ENCODE measurements at places on chromosomes 2 and 18. TPM values are rescaled to one million over a fixed set of nuclear protein-coding genes. Genes with fewer than 3 reads are reported as not detected.

GRCh38 chr2:12076810-12077209 lies 330.4 kb downstream of the LPIN1 start:
- no peak for DNase-seq
- peaks cover 7% of the 10 kb centered on the region for H3K27me3 ChIP-seq
- H3K4me1 ChIP-seq, result no peaks in the 10 kb centered on the region
- no peak overlapping the region for H3K27ac ChIP-seq
- H3K4me3 ChIP-seq, result no peak overlapping the region

DNA sequence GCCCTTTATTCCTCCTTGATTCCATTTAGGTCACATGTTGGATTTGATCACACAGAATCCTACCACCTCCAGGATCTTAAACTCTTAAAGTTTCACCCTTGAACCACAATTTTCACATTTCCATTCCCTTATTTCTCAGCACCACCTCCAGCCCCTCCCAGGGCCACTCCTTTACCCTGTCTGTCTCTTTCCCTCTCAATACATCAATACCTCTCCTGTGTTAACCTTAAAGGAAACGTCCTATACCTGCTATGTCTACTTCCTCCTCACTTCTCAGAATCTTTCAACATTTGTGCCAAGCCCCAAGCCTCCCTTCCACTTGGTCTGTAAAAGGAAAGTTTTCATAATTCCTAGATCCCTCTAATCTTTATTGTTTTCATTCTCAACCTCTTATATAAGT lies 158.8 kb downstream of the BAZ2B start:
- H3K27ac ChIP-seq, result no peak overlapping the region
- no peak overlapping the region for H3K4me3 ChIP-seq
- no peak for DNase-seq
- H3K36me3 ChIP-seq, result no peaks in the 10 kb centered on the region
- H3K27me3 ChIP-seq, result no peaks in the 10 kb centered on the region
- H3K4me1 ChIP-seq, result no peaks in the 10 kb centered on the region

GRCh38 chr2:109659396-109660045 lies 45.4 kb downstream of the SOWAHC start:
- H3K4me1 ChIP-seq, result no peaks in the 10 kb centered on the region
- no peak overlapping the region for H3K4me3 ChIP-seq

DNA sequence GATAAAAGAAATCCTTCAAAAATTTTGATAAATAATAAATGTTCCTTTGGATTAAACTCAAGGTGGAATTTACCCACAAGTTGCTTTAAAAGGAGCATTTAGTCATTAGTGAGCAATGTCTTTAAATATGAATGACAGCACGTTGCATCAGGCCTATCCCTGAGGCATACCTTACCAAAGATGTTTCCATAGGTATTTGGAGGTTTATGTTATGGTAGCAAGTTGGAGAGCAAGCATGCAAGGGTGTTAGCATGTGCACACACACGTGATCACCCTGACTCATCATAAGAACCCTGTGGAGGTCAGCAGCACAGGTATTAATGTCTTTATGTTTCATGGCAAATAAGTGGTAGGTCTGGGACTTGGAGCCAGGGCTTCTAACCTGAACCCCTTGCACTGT lies 159.9 kb downstream of the ACTR3 start:
- no peaks in the 10 kb centered on the region for H3K36me3 ChIP-seq
- no peak overlapping the region for H3K27ac ChIP-seq
- DNase-seq, result no peak
- no peak overlapping the region for H3K4me3 ChIP-seq
- H3K4me1 ChIP-seq, result no peaks in the 10 kb centered on the region

Gene HRH4
- 1.9 TPM for total RNA-seq

Gene CCDC178
- total RNA-seq, result not detected

DNA sequence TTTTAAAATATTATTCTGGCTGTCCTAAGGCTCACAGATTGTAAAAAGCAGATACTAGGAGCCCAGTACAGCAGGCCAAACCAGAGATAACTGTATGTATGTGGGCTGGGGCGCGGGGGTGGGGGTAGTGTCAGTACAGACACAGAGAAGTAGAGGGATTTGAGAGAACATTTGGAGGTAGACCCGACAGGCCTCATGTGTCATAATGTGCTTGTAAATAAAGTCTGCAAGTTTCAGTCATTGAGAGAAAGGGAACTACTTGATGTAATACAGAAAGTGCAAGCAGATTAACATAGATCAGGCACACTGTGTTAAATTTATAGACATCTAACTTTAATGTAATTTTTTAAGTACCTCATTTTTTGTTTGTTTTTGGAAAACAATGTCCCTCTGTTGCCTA lies 7.4 kb upstream of the POLI start:
- H3K27me3 ChIP-seq, result no peaks in the 10 kb centered on the region
- H3K4me3 ChIP-seq, result peak overlapping the region; percentile 77
- H3K36me3 ChIP-seq, result peaks cover 4% of the 10 kb centered on the region
- H3K4me1 ChIP-seq, result peaks cover 66% of the 10 kb centered on the region
- no peak for DNase-seq

GRCh38 chr2:171712051-171712450 lies 24.8 kb downstream of the DYNC1I2 start:
- no peaks in the 10 kb centered on the region for H3K27me3 ChIP-seq
- peaks cover 9% of the 10 kb centered on the region for H3K4me1 ChIP-seq

DNA sequence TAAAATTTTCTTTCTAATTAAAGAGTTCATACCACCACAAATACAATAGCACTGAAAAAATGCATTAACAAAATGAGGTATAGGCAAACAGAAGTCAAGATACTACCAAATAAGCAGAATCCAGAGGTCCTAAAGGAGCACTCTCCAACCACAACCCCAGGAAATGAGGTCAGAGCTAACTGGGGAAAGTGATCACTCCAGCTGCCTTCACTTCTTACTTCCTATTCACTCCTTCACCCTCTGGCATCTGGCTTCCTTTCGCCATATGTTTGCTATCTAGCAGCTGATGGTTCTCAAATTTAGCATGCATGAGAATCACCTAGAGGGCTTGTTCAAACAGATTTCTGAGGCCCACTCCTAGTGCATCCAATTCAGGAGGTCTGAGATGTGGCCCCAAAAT lies 212.6 kb upstream of the ACVR2A start:
- peaks cover 36% of the 10 kb centered on the region for H3K4me1 ChIP-seq
- H3K27me3 ChIP-seq, result no peaks in the 10 kb centered on the region
- no peak overlapping the region for H3K4me3 ChIP-seq
- no peaks in the 10 kb centered on the region for H3K36me3 ChIP-seq
- peak overlapping the region; percentile 24 for H3K27ac ChIP-seq

- no peak for DNase-seq
- no peaks in the 10 kb centered on the region for H3K4me1 ChIP-seq
- no peak overlapping the region for H3K4me3 ChIP-seq
- H3K36me3 ChIP-seq, result no peaks in the 10 kb centered on the region
Observed at GRCh38 chr18:54702686-54703085, 111.6 kb downstream of the DYNAP start.

DNA sequence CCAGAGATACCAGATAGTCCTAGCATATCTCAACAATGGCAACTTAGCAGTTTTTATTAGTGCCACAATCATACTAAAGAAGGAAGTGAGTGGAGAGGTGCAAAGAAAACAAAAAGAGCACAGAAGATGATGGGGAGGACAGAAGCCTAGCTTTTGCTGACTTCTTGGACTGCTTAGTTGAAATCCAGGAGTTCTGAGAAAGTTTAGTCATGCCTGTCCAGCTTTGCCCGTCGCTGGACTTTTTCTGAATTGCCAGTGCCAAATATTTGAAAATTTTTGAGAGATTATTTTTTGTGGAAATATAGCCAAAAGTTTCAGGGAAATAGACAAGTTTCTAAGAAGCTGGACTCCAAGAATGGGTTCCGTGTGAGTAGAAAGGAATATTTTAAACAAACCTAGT lies 558.7 kb upstream of the TNP1 start:
- H3K4me3 ChIP-seq, result no peak overlapping the region
- H3K27ac ChIP-seq, result no peak overlapping the region
- no peaks in the 10 kb centered on the region for H3K27me3 ChIP-seq
- H3K36me3 ChIP-seq, result no peaks in the 10 kb centered on the region
- no peaks in the 10 kb centered on the region for H3K4me1 ChIP-seq

Gene POTEC
- total RNA-seq, result not detected

Gene IKZF2
- 2.8 TPM for total RNA-seq

All from activated T-helper 1 cell treated with anti-CD3 and anti-CD28 coated beads, Interleukin-12 subunit alpha, Interleukin-12 subunit beta, Interleukin-2, Interleukin-4 antibody, amounts not matched to agents 30 ng/mL and 10 ng/mL and 1 ng/mL, durations not matched to agents 14 hours and 24 hours and 36 hours (primary cell).